ENCODE measurements at places on chromosomes 2 and 18.

GRCh38 chr18:55186588-55186987 lies 227.3 kb upstream of the CCDC68 start:
- DNase-seq, result no peak

DNA sequence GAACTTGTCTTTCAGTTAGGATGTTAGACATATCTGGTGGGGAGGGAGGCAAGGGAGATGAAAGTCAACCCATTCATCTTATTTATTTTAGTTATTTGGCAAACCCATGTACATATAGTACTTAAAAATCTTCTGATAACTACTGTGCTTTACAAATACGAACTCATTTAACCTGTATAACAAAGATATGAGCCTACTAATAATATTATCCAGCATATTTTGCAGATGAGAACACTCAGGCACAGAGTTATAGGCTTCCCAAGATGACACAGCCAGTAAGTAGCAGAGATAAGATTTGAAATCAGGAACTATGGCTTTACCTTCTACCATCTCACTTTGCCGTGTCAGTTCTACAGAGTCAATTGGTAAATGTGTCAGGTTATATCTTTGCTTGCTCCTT lies 262.6 kb upstream of the DOK6 start:
- no peak for DNase-seq

DNA sequence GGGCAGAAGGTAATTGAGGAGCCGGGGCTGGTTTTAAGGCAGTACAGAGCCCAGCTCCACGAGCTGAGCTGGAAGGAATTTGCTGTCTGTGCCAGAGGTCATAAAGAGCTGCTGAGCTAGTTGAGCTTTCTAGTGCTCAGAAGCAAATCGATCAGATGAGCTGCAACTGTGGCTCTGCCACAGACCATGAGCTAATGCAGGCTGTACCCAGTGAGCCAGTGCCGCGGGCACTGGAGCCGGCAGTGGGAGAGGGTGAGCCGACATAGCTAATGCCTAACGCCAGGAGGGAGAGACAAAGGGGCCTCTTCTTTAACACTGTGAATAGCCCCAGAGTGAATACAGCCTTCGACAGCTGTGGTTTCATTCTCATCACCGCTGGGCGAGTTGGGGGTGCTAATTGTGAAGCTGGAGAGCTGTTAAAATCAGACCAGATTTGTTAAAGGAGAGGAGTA lies 410.1 kb upstream of the TCF4 start:
- DNase-seq, result no peak

DNA sequence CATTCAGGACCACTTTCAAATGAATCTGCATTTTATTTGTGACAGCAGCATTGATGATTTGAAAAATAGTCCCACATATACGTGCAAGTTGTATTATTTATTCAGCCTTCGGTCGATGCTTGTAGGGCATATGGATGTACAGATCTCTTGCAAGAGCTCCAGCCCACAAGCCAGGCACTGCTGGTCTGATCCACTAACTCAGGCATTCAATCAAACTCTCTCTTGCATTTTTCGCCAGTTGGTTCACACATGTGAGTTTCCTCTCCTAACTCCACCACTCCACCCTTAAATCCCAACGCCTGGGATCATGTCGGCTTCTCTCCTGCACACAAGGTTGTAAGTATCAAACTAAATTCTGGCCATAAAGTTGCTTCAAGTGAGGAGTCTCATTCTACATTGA lies 318.7 kb downstream of the CYP26B1 start:
- DNase-seq, result no peak

GRCh38 chr18:32438173-32438572 lies 32.5 kb downstream of the GAREM1 start:
- no peak for DNase-seq

Measured in ACHN (cell line).